ENCODE measurements at places on chromosomes 13 and 19. TPM values are rescaled to one million over a fixed set of nuclear protein-coding genes. Genes with fewer than 3 reads are reported as not detected.

GRCh38 chr19:46493236-46494145 is 2.2 kb downstream of the PNMA8B start:
- peaks cover 31% of the 10 kb centered on the region for H3K27me3 ChIP-seq
- DNase-seq: no peak
- H3K36me3 ChIP-seq: no peaks in the 10 kb centered on the region
- H3K4me3 ChIP-seq: peak overlapping the region; percentile 69
- peaks cover 4% of the 10 kb centered on the region for H3K4me1 ChIP-seq

- no peak for DNase-seq
- no peaks in the 10 kb centered on the region for H3K27me3 ChIP-seq
- no peaks in the 10 kb centered on the region for H3K36me3 ChIP-seq
- no peaks in the 10 kb centered on the region for H3K4me1 ChIP-seq
Measured at GRCh38 chr13:75443356-75443958, 38.5 kb downstream of the TBC1D4 start.

DNA sequence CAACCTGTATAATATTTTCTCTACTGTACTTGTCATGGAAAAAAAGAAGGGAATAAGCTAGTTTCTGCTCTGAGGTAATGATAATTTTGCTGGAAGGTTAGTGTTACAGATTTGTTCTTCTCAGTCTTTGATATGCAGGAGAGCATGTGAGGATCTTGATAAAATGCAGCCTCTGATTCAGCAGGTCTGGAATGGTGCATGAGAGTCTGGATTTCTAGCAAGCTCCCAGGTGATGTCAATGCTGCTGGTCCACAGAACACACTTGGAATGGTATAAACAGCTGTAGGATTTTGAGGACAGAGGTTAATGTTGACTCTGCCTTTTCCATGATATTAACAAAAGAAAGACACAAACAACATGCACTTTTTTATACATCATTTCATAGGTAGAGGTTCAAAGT is 173.6 kb downstream of the NDFIP2 start:
- H3K4me1 ChIP-seq: peaks cover 2% of the 10 kb centered on the region
- H3K36me3 ChIP-seq: no peaks in the 10 kb centered on the region
- DNase-seq: no peak
- no peak overlapping the region for H3K4me3 ChIP-seq
- no peaks in the 10 kb centered on the region for H3K27me3 ChIP-seq

The ZNF626 gene
- total RNA-seq: 24.2 TPM

DNA sequence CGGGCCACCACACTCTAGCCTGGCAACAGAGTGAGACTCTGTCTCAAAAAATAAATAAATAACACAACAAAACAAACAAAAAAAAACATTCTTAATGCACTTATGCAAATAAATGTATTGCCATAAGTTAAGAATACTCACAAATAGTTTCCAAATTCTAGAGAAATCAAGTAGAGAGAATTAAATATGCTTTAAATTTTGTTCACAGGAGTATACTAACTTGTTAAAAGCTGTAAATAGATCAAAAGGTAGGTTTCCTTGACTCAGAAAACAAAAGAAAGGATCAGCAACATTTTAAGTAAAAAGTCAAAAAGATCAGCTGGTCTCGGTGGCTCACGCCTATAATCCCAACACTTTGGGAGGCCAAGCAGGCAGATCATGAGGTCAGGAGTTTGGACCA is 50.5 kb upstream of the ZNF429 start:
- no peak overlapping the region for H3K27ac ChIP-seq
- no peaks in the 10 kb centered on the region for H3K27me3 ChIP-seq
- peaks cover 39% of the 10 kb centered on the region for H3K36me3 ChIP-seq
- no peaks in the 10 kb centered on the region for H3K4me1 ChIP-seq

Measured in glutamatergic neuron (in vitro differentiated cells).